ENCODE measurements at places on chromosomes 4 and X.
A peak's percentile ranks its signal among the peaks of the same experiment; 100 is the strongest.

DNA sequence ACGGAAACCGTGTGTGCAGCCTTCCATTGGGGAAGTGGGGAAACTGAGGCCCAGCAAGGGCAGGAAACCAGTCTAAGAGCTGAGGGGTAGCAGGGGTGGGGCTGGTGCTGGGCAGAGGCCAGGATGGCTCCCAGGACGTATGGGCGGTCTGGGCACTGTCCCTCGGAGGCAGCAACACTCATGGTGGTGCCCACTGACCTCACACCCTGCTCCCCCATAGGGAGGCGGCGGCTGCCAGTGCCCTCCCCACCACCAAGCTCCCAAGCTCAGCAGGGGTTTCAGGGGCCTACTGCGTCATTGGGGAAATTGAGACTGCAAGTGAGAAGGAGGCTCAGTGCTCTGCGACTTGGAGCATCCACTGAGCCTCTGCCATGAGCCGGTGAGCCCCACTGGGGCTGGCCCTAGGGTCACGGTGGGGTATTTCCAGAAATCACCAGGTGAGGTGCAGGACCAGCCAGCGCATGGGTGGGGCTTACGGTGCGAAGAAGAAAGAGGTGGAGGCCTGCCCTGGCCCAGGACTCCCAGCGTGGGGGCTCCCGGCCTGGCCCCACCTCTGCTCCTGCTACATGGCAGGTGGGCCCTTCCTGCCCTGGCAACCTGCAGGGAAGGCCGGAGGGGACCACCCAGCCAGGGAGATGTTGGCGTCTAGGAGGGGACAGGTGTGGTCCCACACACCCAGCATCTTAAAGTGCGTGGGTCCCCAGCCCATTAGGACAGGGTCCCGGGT is 915 bp downstream of the MSANTD1 start:
- no peak for DNase-seq

- no peak for DNase-seq
These were observed 168.0 kb downstream of the CDS1 start for GRCh38 chr4:84750960-84751283.

- no peak for DNase-seq
These were observed 684.1 kb downstream of the TRAM1L1 start for GRCh38 chr4:116401293-116401692.

GRCh38 chr4:7710576-7711306 is 228.9 kb downstream of the AFAP1 start:
- no peak for DNase-seq

DNA sequence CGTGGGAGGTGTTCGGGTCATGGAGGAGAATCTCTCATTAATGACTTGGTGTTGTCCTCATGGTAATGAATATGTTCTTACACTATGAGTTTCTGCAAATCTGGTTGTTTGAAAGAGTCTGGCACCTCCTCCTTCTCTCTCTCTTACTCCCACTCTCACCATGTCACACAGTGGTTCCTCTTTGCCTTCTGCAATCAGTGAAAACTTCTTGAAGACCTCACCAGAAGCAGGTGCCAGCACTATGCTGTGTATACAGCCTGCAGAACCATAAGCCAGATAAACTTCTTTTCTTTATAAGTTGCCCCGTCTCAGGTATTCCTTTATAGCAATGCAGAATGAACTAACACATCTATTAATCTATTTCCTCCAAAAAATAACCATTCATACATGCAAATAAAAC is 275.0 kb downstream of the ANTXR2 start:
- no peak for DNase-seq

DNA sequence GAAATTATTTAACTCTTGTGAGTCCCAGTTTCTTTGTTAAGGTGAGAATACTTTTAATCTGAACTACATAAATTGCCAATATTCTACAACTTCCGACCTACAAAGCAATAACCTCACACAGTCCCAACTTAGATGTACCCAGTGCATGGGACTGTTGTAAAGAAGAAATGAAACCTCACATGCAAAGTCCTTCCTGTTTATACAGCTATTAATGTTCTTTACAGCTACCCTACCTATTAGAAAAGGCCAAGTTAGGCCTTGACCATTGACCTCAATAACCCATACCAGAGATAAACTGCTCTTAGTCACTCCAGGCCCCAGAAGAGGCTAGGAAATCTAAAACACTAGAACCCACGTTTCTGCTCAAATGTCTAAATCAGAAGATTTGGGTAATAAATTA is 920.1 kb upstream of the TENM3 start:
- no peak for DNase-seq

- no peak for DNase-seq
These were observed 414.8 kb downstream of the OPHN1 start for GRCh38 chrX:68018248-68019203.

GRCh38 chr4:15414551-15415091 is 13.2 kb upstream of the C1QTNF7 start:
- DNase-seq: no peak

GRCh38 chr4:105241451-105241850 is 94.8 kb downstream of the TET2 start:
- DNase-seq: no peak

DNA sequence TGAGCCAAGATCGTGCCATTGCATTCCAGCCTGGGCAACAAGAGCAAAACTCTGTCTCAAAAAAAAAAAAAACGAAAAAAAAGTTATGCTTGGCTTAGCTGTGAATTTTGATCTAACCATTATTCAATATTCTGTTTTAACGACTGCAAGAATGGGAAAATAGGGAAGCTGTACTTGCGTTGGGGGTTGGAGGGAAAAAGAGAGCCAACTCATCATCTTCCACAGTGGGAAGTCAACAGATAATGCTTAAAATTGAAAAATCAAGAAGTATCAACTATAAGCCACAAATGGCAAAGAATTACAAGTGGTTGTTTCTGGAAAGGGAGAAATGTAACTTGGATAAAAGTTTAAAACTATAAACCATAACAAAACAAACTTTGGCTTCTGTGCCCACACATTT is 2.9 kb downstream of the TEC start:
- DNase-seq: no peak

DNA sequence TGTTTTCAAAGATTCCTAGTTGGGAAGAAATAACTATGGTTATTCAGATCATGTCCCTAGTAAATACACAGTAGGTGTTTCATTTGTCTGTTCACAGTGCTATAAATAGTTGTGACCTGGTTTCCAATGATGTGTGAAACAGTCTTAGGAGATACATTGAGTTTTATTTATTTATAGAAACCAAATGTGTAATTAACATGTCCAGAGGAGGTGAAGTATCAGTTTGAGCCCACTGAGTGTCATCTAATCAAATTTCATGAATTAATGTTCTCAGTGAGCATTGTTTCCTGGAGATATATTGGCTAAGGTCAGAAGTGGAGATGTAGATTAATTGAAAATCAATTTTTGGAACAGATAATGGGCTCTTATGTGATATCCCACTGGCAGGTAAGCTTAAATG is 996.3 kb downstream of the FSTL5 start:
- no peak for DNase-seq

DNA sequence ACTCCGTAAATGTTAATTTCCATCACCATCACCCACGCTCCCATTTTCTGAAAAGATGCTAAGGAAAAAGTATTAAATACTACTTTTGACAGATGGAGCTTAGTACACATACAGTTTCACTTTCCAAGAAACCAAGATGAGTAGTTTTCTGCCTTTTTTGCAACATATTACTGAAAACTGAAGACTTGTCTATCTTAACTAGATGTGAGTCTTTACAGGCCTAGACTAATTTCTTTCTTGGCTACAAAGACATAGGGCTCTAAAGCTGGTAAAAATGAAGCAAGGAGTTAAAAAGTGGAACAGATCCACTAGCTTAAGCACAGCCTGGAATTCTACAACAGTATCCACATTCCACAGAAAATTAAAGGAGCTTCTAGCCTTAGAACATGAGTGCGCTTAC is 68.2 kb downstream of the ATP11C start:
- DNase-seq: no peak

- no peak for DNase-seq
These were observed 104.0 kb upstream of the SHOX start for GRCh38 chrX:526295-527224.

DNA sequence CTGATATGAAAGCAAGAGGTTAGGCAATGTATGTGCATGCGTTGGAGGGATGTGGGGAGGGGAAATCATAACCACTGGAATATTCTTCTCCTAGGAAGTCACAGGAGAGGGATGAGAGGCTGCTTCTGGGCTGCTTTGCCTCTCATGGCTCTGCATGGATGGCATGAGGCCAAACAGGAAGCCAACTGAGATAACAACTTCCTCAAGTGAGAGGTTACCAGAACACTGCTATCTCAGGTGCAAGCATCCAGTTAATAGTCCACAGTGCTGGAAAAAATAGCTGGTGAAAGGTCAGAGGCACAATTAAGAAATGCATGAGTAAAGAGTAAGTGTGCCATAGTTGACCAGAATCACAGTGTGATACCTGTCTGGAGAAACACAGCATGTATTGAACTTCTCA is 113.3 kb downstream of the ELOVL6 start:
- peak; percentile 27 for DNase-seq

DNA sequence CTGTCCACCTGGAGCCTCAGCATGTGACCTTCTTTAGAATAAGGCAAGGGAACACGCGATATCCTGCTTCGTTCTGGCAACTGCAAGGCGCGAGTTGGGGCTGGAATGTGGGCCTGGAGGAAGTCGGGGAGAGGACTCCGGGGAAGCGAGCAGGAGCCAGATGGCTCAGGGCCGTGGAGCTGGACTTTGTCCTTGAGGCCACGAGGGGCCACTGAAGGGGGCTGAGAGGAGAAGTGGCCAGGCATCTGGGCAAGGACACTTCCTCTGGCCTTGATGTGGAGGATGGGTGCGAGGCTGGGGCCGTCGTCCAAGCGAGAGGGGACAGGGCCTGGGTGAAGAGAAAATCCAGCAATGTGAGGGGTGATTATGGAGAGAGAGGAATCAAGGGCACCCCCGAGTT is 12.2 kb upstream of the DUSP9 start:
- DNase-seq: no peak

DNA sequence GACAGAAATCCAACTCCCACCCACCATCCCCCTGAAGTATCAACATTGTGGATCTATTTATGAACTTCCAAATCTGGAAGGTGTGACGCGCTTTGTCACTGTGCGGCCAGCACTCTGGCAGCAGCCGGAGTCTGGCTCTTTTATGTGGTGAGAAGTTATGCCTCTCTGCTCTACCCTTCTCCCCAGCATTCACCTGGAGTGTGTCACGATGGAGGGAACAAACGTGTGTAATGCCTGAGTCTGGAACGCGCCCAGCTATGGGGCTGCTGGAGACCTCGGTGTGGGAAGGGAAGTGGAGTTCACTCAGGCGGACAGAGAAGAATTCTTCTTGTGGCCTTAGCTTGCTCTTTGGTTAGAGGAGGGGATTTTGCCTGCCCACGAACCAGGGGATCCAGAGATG is 222.1 kb upstream of the RPL34 start:
- no peak for DNase-seq

- DNase-seq: no peak
These were observed 31.8 kb downstream of the OCIAD1 start for GRCh38 chr4:48862661-48863060.

DNA sequence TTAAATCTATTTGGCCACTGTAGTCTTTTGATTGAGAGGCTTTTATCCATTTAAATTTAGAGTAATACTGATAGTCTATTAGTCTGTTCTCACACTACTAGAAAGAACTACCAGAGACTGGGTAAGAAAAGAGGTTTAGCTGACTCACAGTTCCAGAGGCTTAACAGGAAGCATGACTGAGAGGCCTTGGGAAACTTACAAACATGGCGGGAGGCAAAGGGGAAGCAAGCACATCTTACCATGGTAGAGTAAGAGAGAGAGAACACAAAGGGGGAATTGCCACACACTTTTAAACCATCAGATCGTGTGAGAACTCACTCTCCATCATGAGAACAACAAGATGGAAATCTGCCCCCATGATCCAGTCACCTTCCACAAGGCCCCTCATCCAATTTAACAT is 410.9 kb downstream of the PDGFC start:
- DNase-seq: no peak

- no peak for DNase-seq
These were observed 156.1 kb upstream of the EOLA2 start for GRCh38 chrX:150094375-150094774.

GRCh38 chrX:114581528-114582263 is 2.2 kb upstream of the HTR2C start:
- no peak for DNase-seq

DNA sequence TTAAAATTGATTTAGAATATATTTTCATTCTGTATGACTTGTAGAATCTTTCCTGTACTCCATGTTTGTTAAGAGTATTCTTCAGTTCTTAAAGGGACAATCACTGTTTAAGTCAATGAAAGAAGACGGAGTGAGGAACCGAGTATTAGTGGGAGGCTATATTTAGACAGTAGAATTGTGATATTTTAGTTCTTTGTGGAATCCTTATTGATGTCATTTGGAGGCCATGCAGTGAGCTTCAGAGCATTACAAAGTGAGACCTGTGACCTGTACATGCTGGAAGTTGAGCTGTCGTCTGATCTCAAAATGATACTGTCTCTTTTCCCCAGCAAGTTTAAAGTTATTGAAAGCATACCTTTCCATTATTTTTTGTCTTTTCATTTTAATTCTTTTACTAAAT is 394.7 kb downstream of the GALNTL6 start:
- DNase-seq: no peak

- DNase-seq: no peak
These were observed 177.8 kb downstream of the NPFFR2 start for GRCh38 chr4:72209600-72209999.

DNA sequence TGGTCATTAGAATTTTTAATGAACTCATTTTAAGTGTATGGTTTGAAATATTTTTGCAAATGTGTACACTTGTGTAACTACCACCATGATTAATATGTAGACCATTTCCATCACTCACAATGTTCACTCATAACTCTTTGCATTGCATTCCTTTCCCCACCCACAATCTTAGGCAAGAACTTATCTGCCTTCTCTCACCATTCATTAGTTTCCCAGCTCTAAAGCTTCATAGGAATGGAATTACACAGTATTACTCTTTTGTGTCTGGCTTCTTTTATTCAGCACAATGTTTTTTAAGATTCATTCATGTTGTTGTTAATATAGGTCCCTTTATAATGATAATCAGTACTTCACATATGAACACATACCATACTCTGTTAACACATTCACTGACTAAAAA is 106.1 kb downstream of the ARAP2 start:
- no peak for DNase-seq

DNA sequence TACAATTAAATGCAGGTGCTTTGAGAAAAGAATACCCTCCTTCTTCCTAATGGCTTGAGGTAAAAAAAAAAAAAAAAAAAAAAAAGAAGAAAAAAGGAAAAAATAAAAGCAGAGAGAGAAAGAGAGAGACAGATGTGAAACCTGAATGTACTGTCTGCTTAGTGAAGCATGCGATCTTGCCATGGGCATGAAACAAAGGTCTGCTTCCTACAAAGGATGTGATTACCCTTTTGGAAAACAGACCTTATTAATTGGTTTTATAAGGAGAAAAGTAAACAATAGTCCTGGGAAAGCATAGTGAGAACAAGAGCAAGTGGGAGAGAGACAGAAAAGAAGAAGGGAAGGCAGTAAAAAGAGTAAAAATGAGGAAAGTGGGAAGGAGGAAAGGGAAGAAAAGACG is 526.1 kb upstream of the PABPC4L start:
- DNase-seq: no peak
